ENCODE measurements at places on chromosomes 11 and 22.
A peak's percentile ranks its signal among the peaks of the same experiment; 100 is the strongest.

- DNase-seq = peak; percentile 82
Measured at GRCh38 chr11:441418-442274, at the start of gene ANO9. ANO9 (minus strand) TSS chr11:442011; CDS start chr11:441926, 85 bp downstream.

DNA sequence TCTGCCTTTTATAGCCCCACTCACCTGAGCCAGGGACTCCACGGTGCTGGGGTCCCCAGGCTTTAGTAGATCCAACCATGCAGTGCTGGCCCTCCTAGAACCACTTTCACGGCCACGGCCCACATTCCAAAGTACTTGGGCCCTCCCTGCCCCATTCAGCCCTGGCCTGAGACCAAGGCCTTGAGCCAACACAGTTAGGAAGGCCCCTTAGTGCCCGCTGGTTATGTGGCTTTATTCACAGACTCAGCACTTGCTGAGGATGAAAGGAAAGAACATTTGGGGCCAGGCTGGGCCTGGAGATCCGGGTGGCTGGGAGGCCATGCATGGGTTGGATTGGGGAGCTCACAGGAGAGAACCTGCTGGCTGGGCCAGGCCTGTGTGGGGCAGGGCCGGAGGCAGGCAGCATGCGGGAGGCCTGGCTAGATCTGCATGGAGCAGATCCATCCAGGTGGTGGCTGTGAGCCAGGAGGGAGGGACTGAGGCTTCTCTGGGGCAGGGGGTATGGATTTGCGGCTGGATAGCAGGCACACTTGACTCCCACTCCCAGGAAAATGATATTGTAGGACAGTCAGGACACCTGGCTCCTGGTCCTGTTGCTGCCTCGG lies 12.6 kb downstream of the CHRM1 start:
- DNase-seq = no peak

GRCh38 chr22:22789922-22790845 lies 97.4 kb upstream of the IGLL5 start:
- DNase-seq = no peak

- no peak for DNase-seq
Measured at GRCh38 chr11:133041181-133041580, 491.1 kb downstream of the OPCML start.

DNA sequence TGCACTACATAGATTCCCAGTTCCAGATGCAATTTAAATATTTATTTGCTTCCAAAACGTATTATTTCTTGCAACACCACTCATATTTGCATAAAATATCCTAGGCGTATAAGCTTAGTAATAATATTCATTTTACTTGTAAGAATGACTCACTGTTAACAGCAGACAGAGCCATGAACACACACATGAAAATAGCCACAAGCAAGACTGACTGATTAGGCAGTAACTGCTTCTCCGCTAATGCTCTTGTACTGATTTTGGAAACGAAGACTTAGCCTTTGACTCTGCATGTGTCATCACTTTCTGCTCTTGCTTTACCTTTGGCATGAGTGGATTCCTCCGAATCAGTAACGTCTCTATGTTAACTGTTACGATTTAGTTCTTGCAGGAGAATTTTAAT lies 6.0 kb downstream of the OR10Q1 start:
- no peak for DNase-seq

DNA sequence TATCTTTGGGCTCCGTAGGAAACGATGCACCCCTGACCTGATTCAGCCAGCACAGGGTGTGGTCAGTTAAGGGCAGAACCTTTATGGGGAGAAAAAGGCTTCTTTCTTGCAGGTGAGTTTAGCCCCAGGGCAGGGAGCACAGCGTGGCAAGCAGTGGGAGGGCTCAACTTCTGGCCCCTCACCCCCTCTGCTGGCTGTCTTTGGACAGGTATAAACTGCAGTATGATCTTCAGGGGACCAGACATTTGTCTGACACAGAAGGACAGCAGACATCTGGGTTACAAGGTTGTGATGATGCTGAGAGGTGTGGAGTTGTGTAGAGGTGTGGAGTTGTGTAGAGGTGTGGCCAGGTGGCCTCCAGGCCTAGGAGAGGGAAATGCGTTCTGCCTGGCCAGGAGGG lies 324.0 kb upstream of the PLET1 start:
- DNase-seq = no peak

DNA sequence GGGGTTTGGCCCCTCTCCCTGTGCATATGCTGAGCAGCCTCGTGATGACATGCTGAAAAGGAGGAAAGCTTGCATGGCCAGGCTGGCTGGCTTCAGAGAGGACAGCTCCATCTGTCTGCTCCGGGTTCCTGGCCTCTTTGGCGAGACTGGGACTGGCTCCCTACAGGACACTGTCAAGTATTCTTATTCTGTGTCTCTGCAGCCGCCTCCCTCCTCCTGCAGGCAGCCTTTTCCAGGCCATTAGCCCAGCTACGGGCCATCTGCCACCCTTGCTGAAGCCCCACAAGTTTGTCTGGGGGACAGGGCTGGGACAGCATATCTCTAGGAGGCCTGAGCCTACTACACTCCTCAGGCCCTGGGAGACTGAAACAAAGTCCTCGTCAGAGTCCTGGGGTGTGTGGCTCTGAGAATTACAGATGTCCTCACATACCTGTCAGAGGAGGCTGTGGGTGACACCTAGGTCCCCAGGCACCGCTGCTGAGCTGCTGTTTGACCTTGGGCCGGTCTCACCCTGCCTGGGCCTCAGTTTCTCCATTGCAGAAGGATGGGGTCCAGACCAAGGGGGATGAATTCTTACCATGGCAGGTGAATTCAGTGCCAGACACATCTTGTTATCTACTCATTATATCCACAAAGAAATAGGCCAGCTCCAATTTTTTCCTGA lies 11.0 kb downstream of the MRGPRG start:
- no peak for DNase-seq

- no peak for DNase-seq
Measured at GRCh38 chr11:132620423-132620822, 911.9 kb downstream of the OPCML start.
